CD4-positive, alpha-beta T cell treated with Interleukin-21 for 1 hour (primary cell): ENCODE measurements at places on chromosomes 11 and 22.

DNA sequence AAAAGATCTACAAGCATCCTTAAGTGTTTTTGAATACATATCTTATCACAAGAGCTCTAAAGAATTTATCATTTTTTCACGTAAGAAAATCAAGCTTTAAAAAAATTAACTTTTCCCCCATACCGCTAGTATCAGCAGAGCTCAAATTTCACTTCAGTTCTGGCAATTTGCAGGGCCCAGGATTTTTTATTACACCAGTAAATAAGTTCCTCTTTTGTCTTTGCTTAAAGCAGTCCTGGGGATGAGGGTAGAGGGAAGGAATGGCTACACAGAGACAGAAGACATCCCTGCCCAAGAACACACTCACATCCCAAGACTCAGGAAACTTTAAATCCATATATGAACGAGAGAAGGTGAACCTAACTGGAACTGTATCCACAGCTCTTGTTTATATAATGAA lies 22.6 kb upstream of the SORL1 start:
- no peak for DNase-seq

DNA sequence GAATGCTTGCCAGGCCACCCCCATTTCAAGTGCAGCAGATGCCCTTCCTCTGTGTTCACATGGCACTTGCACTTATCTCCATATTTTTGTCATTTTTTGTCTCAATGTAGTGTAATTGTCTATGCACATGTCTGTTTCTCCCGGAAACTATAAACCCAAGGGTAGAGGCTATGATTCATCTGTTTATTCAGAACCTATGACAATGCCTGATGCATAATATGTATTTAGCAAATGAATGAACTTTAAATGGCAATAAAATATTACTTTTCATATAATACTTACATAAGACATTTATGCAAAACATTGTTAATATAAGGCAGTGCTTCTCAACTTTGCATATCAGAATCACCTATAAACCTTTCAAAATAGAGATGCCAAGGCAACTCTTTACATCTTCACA lies 6.7 kb downstream of the PAK1 start:
- no peak for DNase-seq

DNA sequence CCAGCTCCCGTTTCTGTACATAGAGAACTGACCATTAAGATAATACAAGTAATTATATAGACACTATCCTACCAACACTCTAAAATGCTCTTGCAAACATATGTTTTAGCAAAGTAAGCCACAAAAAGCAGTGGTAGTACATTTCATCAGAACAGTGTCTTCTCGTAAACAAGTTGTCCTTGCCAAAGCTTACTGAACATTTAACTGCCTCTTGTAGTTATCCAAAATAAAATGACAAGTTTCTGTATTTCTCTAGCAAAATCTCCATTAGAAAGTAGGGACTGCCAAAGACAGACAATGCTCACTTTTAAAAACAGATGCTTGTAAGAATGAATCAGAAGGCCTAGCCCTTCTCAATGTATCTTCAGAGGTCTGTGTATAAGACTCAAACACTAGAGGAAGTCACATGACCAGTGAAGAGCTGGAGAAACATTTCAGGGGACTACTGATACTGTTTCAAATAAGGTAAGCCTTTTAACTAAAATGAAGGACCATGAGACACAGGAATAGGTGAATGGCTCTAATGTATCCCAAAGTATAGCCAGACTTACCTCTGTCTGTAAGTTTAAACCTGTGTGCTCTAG lies 7.8 kb upstream of the ZC3H12C start:
- DNase-seq = no peak

GRCh38 chr11:7383406-7383805 lies 101.9 kb upstream of the OLFML1 start:
- no peak for DNase-seq

DNA sequence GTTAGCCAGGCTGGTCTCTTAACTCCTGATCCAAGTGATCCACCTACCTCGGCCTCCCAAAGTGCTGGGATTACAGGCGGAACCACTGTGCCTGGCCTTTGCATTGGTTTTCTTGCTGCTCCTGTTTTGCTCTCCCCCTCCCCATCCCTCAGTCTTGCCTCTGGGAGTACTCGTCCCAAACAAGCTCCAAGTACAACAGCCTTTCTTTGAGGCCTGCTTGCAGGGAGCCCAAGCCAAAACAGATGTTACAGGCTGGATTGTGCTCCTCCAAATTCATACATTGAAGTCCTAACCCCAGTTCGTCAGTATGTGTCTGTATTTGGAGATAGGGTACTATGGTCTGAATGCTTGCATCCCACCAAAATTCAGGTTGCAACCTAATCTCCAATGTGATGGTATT lies 8.6 kb downstream of the IGLL1 start:
- DNase-seq = no peak

DNA sequence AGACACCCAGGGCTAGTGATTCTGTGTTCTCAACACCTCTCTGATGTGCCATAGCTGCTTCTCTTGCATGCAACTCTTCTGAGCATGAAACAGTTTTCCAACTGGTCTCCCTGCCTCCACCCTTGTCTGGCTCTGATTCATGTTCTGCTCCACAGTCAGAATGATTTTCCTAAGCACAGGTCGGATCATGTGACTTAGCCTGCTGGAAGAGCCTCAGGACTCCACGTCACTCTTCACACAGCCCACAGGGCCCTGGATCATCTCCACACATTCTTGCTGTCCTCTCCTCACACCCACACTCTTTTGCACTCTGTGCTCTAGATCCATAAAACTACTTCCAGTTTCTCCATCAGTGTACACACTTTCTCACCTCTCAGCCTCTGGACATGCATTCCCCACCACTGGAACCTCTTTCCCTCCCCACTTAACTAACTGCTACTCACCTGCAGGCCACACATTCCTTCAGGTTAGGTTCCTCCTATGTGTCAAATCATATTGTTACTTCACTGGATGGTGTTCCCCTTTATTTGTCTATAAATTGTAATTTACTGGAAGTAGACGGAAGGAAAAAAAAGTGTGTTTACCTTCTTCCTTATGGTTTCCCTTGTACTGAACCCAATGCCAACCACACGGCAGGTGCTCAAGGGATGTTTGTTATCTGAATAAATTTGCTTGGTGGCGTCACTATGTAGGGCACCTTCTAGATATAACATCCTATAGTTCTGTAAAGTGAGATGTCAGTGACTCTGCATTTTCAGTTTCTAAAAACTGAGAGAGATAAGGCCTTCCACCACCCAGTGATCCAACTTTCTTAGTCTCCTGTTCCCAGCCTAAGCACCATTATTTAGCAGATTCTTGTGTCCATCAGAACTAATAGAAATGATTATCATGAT lies 133.7 kb downstream of the ETS1 start:
- no peak for DNase-seq

- DNase-seq = no peak
Observed at GRCh38 chr11:126510621-126511370, 155.3 kb downstream of the ST3GAL4 start.

DNA sequence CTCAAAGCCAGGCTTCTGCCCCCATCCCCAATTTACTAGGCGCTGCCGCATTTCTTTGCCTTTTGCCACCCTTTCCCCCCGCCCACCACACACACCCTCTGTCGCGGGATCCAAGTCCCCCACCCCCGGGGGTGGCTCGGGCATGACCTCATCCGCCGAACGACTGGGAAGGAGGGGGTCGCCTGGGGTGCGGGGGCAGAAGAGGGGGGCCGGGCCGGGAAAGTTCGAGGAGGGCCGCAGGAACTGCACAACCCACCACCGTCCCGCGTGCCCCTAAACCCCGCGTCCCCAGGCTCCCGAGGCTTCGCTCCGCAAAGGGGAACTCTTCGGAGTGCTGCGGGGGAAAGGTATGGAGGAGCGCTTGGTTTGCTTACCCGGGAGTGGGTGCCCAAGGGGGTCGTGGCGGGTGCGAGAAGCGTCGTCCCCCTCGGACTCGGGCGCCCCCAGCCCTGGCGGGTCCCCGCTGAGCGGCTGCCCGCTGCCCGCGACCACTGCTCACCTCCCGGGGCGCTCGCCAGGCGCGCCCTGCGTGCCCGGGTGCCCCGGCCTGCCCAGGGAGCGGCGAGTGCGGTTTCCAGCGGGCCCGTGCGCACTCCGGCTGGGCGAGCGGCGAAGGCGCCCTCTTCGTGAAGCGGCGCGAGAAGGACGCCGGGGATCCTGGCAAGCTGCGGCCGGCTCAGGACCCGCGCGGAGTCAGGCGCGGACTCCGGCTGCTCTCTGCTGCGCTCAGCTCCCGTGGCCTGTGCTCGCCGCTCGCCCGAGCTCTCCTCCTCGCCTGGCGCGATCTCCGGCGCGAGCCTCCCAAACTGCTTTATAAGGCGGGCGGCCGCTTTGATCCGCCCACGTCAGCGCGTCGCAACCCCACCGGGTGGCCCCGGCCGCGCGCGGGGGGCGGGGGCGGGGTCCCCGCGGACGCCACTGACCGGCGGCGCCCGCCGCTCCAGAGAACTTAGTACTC lies 4.0 kb upstream of the WNT11 start:
- peak; percentile 39 for DNase-seq

- no peak for DNase-seq
Observed at GRCh38 chr11:102950622-102951081, 4.9 kb downstream of the MMP13 start.

- no peak for DNase-seq
Observed at GRCh38 chr11:8614497-8614896, 20.5 kb upstream of the STK33 start.

DNA sequence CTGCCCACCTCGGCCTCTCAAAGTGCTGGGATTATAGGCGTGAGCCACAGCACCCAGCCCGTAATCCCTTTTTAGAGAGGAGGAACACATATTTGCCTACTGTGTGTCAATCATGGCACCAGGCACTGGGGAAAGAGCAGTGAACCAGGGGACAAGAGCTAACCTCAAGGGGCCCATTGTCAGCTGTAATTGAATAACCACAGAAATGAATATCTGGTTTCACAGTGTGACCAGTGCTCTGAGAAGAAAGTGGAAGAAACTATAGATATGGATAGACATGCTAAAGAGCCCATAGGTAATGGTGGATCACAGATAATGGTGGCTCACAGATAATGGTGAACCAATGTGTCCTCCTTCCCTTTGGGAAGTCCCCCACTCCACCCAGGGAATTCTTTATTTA lies 8.6 kb upstream of the KCTD14 start:
- no peak for DNase-seq

GRCh38 chr22:20422271-20423007 lies 15.2 kb downstream of the SCARF2 start:
- no peak for DNase-seq

GRCh38 chr11:74671520-74672196 lies 59.6 kb downstream of the CHRDL2 start:
- no peak for DNase-seq

DNA sequence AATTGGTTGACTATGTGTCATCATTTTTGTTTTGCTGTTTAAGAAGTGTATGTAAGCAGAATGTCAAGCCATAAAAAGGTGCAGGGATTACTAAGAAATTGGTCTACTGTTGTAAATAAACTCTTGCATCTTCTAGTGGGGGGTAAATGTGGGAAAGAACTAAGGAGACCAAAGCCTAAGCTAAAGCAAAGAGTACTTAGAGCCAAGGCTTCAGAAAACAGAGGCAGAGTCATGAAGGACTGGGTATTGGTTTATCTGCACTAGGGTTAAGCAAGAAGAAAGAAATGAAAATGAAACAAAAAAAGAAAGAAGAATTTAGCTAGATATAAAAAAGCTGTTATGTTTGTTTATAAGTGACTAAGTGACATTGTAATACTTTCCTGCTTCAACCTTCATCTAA lies 628.1 kb downstream of the METTL15 start:
- no peak for DNase-seq

DNA sequence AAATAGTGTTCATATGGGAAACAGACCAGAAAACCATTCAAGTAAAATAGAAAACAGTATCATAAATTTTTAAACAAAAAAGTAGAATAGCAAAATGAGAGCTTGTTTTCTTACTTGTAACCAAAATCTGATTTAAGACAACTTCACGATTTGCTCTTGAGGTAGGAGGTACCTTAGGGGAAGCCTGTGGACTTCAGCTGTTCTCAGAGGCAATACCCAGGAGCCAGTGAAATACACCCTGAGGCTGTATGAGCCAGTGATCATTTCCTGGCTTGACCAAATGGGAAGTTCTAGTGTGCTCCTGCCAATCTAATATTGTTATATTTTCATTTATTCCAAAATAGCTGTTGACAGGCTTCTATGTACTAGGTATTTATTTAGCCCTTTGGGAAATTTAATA lies 104.8 kb downstream of the ARHGAP42 start:
- DNase-seq = no peak

- DNase-seq = no peak
Observed at GRCh38 chr11:43933608-43934551, 8.6 kb upstream of the C11orf96 start.

DNA sequence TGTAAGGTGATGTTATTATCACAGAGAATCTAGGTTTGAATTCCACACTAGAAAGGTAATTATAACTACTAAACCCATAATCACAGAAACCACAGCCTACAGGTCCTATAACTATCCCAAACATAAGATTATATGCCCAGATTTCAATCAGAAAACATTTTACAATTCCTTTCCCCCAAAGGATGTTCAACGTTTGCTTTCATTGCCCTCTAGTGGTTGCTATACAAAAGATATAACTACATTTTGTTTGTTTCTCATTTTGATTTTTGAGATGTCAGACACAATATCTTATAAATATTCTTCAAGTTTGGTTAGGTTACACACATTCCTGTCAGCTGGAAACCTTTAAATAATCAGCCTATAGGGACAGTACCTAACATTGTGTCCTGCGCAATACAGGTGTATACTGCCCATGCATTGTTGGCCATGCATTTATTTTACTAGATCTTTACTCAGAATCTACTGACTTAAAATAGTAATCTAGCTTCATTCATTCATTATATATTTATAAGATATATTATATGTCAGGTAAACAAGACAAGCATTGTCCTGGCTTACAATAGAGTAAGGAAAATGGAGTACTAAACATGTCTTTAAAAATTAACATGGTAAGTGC lies 530.5 kb upstream of the CCDC90B start:
- no peak for DNase-seq

- peak; percentile 76 for DNase-seq
Observed at GRCh38 chr11:2442589-2442988, 1.7 kb downstream of the TRPM5 start.

- DNase-seq = no peak
Observed at GRCh38 chr11:120945042-120945441, 78.9 kb upstream of the TBCEL start.

DNA sequence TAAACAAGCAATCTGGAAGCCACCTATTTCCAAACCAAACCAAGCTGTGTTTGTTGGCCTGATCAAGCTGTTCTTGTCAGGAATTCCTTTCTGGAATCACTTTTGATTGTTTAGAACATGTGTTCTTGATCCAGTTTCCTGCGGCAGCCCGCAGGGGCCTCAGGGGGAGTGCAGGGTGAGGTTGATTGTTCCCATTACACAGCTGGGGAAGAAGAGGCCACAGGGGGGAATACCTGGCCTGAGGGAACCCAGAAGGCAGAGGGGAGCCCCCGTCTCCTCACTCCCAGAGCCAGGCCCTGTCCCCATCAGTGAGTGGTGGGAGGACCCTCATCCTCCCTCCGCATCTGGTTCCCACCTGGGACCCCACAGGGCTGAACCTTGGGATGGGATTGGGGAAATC lies 4.2 kb downstream of the MRGPRD start:
- DNase-seq = no peak

GRCh38 chr11:4704790-4705334 lies 278 bp downstream of the MMP26 start:
- no peak for DNase-seq
